ENCODE measurements at places on chromosomes 12 and 14. TPM values are rescaled to one million over a fixed set of nuclear protein-coding genes. Genes with fewer than 3 reads are reported as not detected.

GRCh38 chr12:106044773-106045172, 94.0 kb downstream of the NUAK1 start:
- DNase-seq, result no peak

- peak; percentile 58 for DNase-seq
These were observed 9.8 kb upstream of the KDM2B start for GRCh38 chr12:121590476-121591143.

- no peak for DNase-seq
These were observed 25.8 kb downstream of the KCNK10 start for GRCh38 chr14:88297306-88297705.

GRCh38 chr12:128916425-128916824, 63.1 kb downstream of the GLT1D1 start:
- DNase-seq, result no peak

- DNase-seq, result no peak
These were observed 20.0 kb downstream of the NT5DC3 start for GRCh38 chr12:103820881-103821489.

DNA sequence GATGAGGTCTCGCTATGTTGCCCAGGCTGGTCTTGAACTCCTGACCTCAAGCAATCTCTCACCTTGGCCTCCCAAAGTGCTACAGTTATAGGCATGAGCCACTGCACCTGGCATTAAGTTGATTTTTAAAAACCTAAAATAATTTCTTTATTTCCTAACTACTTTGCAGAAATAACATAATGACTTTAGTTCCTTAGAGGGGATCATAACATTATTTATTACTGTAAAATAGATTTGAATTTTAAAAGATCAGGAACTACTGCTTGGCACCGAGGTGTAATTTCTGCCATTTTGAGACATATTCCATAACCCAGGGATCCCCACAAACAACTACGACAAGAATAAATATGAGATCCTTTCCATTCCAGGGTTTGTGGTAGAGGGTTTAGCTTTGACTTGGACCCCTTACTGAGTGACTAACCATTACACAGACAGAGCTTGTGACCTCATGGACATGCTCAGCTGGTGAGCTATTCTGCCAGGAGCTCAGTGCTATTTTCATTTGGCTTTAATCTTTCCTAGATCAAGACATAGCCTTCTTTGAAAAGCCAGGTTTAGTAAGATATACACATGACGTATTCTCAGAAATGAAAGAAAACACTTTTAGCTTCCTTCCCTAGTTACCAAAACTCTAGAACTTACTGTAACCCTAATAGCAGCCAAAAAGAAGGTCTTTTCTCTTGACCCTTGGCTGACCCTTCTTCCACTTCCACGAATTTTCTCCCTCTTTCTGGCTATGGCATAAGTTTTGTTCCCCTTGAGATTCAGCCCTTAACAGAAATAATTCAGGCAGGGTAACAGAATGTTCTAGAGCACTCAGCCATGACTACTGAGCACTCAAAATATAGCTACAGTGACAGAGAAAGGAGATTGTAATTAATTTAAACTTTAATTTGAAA, 75.1 kb upstream of the NUDT4 start:
- DNase-seq, result no peak

GRCh38 chr14:51624955-51625569, 26.6 kb upstream of the FRMD6 start:
- DNase-seq, result no peak

DNA sequence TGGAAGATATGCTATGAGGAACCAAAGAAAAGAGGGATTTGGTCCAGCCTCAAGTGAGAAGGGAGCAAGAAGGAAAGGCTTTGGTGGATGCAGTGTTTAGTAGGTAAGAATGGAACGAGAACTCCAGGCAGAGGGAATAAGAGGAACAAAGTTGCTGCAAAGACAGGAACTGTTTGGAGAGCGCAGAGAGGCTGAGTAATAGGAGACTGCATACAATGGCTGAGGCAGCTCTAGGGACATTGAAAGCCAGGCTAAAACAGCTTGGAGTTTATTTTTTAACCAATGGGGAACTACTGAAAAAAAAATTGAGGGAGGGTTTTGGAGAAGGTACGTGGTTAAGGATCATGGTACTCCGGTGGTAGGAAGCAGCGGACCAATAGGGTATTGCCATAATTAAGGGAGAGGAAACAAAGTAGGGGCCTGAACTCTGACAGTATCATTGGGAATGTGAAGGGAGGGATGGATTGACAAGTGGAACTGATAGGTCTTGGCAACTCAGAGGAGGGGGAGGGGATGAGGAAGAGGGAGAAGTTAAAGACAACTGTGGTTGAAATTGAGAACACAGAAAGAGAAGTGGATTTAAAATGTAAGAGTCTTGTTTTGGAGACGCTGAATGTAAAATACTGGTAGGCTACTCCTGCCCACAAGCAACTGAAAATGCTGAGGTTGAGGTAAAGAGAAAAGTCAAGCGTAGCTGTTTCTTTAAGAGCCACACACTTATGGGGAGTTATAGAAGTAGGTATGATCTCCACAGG, 4.8 kb downstream of the ASCL4 start:
- DNase-seq, result no peak

DNA sequence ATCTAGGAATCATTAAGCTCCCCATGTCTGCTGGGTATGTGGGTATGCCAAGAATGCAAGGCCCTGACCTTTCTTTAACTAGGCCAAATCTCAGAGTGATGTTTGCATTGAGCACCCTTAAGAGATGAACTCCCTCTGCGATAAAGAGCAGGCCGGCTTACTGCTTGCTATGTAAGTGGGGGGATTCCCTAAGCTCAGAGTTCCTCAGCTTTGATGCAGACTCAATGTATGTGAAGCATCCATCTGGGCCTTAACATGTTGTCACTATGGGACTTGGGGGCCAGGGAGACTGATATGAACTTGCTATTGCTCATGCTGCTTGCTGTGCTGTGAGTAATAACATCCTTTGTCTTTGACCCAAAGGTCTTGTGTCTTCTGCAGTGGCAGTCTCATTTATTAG, 149.7 kb downstream of the C12orf75 start:
- no peak for DNase-seq

DNA sequence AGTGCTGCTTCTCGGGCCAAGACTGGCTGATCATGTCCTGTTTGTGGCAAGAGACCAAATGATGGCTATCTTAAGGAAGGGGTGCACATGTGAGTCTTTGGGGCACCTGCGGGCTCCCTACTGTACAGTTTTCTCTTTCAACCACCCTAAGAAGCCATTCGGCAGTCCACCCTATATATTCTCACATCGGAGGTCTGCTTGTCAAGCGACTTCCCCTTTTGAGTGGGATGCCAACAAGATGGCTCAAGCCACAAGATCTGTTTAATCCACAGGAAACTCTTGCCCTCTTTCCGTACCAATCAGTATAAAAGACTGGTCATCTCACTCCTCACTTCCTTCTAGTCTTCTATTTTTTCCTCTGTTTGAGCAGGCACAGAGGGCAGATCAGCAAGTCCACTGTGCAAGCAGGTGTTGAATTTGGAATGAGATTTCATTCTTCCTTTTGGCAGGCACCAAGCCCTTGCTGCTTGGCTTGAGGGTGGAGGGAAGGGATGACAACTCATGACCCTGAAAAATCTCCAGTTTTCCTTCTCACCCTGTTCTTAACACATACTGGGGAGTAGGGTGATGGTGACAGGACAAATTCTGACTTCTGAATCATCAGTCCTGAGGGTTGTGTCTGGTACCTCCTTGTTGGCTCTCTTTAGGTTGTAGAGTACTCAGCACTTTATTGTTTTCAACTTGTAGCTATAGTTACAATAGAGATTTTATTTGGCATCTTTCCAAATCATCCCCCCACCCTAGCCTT, 17.6 kb downstream of the LACRT start:
- DNase-seq, result no peak

DNA sequence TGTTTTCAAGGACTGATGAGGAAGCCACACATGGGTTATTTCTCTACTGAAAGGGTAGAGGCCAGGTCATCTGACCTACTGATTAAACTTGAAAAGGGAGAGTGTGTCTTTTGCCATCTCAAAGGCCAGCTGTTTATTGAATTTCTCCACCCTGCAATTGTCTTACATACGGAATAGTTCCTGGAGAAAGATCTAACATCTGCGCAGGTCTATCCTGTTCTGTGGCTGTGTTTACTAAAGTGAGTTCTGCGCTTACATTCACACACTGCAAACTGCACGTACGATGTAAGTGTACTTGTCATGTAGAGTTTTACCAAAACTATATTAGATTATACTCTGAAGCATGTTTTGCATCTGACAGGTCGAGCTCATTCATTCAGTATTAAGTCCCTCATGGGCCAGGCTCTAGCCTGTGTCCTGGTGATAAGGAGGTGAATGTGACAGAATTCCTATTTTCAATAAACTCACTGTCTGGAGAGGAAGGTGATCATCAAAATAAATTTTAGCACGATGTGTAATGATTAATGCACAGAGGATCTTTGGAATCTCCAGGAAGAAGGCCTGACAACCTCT, 96.6 kb downstream of the PRKCH start:
- no peak for DNase-seq

GRCh38 chr12:96121271-96121711, 72.9 kb upstream of the ELK3 start:
- no peak for DNase-seq

DNA sequence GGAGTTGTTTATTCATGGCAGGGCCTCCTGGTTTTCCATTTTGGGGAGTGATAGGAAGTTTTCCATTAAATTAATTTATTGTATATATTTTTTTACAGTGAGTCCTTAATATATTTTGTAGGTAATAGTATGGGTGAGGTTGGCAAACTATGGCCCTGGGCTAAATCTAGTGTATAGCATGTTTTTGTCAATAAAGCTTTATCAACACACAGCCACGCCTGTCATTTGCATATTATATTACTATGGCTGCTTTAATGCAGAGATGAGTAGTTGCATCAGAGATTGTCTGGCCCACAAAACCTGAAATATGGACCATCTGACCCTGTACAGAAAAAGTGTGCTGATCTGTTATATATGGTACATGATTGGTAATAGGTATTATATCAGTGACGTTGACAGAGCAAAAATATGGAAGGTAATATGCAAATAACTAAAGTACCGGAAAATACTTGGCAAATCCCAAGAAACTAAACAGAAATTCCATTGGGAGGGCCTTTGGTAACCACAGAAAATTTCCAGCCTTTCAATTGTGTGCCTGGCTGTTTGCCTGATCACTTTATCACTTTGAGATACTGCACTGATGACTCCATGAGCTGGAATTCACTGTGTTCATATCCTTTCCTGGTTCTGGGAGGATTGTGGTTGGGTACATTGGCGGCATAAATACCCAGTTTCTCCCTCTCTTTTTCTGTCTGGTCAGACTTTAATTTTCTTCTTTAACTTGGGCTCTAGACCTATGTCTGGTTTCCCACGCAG, 61.7 kb upstream of the RFLNA start:
- no peak for DNase-seq

DNA sequence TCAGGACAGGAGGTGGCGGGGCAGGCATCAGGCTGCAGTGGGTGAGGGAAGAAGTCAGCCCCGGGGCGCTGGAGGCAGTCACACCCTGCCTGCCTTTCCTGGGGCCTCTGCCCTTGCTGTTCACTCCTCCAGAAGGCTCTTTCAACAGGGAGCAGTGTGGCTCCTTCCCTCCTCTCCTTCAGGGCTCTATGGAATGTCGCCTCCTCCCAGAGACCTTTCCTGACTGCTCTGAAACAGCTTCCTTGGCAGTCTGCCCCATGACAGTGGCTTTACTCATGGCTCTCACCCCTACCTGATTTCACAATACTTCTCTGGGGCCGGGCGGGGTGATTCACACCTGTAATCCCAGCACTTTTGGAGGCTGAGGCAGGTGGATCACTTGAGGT, 7.1 kb downstream of the RHOF start:
- DNase-seq, result peak; percentile 68

DNA sequence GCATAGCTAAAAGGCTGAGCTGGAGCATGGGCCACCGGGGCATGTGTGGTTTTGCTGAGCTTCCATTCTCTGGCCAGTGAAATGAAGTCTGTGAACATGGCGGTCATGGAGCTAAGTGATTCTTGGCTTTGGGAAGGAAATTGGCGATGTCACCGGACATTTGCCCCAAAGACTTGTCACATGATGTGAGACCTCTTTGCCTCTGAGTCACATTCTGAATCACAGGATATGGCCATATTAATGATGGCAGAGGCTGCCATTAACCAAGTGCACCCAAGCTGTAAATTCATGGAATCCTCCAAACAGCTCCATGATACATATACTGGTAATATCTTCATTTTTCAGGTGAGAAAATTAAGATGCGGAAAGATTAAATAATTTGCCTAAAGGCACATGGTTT, 27.4 kb upstream of the BATF start:
- no peak for DNase-seq

- DNase-seq, result no peak
These were observed 781.2 kb downstream of the FLRT2 start for GRCh38 chr14:86311151-86311550.

- DNase-seq, result peak; percentile 30
These were observed 5.9 kb downstream of the KLHL33 start for GRCh38 chr14:20429801-20430669.

DNA sequence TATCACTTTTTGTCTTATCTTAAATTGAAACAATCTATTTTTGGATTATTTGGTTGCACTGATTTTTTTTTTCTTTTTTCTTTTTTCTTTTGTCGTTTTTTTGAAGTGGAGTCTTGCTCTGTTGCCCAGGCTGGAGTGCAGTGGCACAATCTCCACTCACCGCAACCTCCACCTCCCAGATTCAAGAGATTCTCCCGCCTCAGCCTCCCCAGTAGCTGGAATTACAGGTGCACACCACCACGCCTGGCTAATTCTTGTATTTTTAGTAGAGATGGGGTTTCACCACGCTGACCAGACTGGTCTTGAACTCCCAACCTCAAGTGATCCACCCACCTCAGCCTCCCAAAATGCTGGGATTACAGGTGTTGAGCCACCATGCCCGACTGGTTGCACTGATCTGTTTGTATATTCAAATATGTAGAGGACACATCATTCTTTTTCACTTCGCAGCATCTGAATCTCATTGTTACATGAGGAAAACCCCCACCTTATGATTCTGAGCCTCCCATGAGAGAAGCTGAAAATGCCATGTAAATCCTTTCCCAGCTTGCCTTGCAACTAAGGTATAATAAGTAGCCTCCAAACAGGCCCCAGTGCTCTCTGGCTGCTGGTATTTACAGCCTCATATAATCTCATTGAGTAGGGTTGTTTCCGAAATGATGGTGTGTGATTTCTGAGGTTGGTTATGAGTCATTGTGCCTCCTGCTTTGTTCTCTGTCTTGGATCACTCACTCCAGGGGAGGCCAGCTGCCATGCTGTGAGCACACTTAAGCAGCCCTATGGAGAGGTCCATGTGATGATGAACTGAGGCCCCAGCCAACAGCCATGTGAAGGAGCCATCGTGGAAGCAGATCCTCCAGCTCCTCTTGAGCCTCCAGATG, 5.2 kb upstream of the HSP90B1 start:
- no peak for DNase-seq

- no peak for DNase-seq
These were observed 24.5 kb downstream of the ERG28 start for GRCh38 chr14:75636100-75636692.

- DNase-seq, result no peak
These were observed 468.5 kb downstream of the ETNK1 start for GRCh38 chr12:23093488-23093887.

LHX5 gene
- not detected for total RNA-seq

CD163L1 gene
- 6.8 TPM for total RNA-seq

SCNN1A gene
- 1.5 TPM for total RNA-seq

KRT6B gene
- total RNA-seq, result not detected

ADGRD1 gene
- 0.46 TPM for total RNA-seq

FAM222A gene
- total RNA-seq, result 7.2 TPM

PRIM1 gene
- total RNA-seq, result 67.0 TPM

CCDC197 gene
- total RNA-seq, result not detected

ARHGDIB gene
- total RNA-seq, result 0.11 TPM

DAD1 gene
- 385 TPM for total RNA-seq

MAPKAPK5 gene
- total RNA-seq, result 47.5 TPM

MIP gene
- not detected for total RNA-seq

APOLD1 gene
- not detected for total RNA-seq

MSI1 gene
- 0.80 TPM for total RNA-seq

TMEM233 gene
- not detected for total RNA-seq

OR11G2 gene
- total RNA-seq, result not detected

Measured in HepG2 (cell line).